ENCODE measurements at places on chromosomes 13 and 19.

DNA sequence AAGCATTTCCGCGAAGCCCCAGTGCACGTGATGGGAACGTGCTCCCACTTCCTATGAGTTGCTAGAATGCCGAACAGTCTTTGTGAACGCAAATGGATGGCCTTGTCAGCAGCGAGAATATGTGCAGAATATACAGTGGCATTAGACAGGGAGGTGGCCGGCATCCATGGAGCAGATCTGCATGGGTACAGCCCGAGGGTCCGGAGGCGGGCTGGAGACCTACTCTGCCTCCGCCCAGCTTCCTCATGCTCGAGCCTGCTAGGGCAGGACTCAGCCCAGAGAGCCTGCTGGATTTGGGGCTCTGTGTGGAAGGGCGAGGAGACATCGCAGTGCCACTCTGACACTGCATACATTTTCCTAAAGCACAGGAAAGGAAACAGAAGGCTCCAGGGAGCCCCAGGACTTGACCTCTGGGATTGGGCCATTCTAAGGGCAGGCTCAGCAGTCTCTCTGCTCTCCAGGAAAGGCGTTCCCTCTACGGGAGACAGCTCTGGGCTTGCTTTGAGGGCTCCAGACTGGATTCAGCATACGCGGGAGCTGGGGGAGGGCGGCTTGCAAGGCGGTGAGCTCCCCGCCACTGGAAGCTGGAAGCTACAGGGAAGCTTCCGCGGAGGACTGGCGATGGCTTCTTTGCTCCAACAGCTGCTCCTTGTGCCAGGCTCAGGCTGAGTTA is 55.9 kb upstream of the UQCRFS1 start:
- no peak for DNase-seq

DNA sequence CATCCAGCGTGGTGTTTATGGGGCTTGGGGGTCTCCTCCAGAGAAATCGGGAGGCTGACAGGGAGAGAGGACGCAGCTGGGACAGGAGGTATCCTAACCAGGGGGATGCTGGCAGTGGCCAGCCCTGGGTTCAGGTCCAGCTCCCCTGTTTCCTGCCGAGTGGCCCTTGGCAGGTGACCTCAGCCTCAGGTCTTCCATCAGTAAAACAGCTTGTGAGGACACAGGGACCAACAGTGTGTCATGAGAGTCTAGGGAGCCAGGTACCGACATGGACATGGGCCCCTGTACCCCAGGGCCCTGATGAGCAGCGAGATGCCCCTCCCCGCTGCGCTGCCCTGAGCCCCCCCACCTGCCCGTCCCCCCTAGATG is 19.6 kb downstream of the EVI5L start:
- DNase-seq, result no peak

- DNase-seq, result no peak
These were observed 349.1 kb downstream of the LIG4 start for GRCh38 chr13:107866032-107866940.

GRCh38 chr13:112495465-112495864 is 92.5 kb downstream of the TUBGCP3 start:
- no peak for DNase-seq

DNA sequence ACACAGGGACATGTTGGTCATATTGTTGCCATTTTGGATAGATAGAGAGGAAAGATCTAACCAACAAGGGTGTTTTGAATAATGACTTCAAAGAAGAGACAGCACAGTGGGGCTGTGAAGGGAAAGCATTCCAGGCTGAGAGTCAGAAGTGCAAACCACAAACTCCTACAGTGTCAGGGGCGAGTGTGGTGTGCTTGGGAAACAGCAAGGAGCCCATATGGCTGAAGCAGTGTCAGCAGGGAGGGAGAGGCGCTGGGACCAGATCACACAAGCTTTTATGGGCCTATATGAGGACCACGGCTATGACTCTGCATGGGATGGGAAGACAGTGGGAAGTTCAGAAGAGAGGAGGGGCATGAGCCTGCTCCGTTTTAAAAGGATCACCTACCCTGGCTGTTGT is 166.4 kb downstream of the MYO16 start:
- DNase-seq, result no peak

DNA sequence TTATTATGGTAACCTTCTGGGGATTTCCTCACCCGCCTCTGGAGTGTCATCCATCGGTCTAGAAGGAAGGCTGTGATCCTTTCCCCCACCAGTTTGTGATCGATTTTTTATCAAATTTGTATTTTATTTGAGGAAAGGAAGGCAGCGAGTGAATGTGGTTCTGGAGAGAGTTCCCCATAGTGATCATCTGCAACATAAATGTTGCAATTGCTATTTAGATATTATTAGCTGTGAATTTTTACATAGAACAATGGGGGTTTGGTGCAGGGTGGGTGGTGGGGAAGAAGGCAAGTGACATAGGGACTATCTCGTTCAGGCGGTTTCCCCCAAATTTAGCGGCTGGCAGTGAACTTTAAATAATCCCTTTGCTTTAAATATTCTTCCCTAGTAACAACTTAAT is 1.2 kb downstream of the CDK8 start:
- no peak for DNase-seq

DNA sequence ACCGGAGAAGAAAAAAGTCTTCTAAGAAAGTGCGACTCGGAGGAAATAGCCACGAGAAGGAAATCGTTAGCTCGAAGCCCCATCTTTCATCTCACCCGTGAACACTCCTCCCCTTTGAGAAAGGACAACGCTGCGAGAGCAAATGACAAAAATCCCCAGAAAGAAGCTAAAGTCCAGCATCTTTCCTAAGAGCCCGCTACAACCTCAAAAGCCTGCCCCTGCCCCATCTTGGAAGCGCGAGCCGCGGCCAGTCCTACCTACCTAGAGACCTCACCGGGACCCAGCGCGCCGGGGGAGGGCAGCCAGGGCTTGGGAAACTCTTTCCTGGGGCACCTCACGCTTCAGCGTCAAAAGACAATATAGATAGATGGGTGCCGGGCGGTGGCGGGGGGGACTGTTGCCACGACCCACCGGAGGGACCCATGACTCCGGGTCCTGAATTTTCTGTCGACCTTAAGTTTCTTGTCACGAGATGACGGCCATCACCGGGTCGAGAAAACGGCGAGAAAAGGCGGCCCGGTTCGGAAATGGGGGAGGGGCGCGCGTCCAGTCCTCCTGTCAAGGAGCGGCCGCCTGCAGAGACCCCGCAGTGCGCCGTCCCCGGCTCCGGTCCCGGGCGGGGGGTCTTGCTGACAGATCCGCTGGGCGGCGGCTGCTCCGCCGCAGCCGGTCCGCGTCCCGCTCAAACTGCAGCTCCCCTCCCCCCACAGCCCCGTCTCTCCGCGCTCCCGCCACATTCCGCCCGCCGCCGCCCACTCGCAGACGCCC is 65.9 kb downstream of the KCNRG start:
- peak; percentile 31 for DNase-seq

DNA sequence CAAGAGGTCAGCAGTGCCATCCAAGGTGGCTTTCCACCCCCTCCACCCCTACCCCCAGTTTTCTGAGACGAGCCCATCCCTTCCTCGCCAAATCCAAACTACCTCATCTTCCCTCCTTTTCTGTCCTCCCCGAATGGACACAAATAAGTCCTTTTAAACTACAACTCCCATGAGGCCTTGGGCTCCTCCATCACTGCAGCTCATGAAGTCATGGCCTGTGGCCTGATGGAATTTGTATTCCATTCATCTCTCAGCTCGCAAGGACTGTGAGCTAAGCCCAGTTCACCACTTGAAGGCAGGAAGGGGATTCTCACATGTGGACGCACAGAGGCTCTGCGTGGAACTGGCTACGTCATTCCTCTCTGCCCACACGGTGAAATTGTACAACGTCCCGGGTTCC is 12.5 kb downstream of the PTPRH start:
- DNase-seq, result peak; percentile 12

GRCh38 chr13:109087916-109088623 is 458.7 kb downstream of the MYO16 start:
- DNase-seq, result no peak

DNA sequence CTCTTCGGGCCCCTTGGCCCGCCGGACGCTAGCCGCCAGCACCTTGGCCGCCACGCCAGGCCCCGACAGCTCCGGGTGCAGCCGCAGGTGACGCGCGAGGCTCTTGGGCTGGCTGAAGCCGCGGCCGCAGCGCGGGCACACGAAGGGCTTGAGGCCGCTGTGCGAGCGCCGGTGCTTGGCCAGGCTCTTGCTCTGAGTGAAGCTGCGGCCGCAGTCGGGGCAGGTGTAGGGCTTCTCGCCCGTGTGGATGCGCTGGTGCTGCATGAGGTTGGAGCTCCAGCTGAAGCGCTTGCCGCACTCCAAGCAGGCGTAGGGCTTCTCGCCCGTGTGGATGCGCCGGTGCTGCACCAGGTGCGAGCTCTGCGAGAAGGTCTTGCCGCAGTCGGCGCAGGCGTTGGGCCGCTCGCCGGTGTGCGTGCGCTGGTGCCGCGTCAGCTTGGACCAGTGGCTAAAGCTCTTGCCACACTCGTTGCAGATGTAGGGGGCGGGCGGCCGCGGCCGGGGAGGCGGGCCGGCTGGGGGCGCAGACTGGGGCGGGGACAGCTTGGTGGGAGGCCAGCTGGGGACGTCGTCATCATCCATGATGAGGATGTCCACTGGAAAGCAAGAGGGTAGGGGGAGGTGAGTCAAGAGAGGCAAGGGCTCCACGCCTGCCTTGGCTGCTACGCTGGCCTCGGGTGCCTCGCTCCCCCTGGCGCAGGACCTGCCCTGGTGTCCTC is 32.4 kb downstream of the ZNF787 start:
- no peak for DNase-seq

GRCh38 chr19:15331419-15332310 is 674 bp downstream of the BRD4 start:
- DNase-seq, result peak; percentile 55

GRCh38 chr13:59178344-59178743 is 985.4 kb downstream of the DIAPH3 start:
- DNase-seq, result no peak

- DNase-seq, result no peak
These were observed 13.0 kb downstream of the TRIP10 start for GRCh38 chr19:6752256-6753177.

DNA sequence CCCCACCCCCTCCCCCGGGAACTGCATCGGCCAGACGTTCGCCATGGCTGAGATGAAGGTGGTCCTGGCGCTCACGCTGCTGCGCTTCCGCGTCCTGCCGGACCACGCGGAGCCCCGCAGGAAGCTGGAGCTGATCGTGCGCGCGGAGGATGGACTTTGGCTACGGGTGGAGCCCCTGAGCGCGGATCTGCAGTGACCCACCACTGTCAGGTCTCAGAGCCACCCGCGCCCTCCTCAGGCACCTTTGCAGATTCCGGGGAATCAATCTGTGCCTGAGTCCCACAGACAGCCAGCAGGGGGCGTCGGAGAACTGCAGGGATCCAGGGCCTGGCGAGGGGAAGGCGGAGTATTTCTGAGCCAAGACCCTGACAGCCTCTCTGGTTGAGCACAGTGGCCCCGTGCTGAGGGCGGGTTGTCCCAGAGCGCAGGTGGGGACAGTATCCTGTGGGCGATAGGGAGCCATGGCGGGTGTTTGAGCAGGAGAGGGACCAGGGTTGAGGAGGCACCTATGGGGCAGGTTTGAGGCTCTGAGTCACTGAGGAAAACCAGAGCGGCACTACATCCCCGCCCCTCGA is 30.4 kb upstream of the CYP4F8 start:
- DNase-seq, result peak; percentile 51

DNA sequence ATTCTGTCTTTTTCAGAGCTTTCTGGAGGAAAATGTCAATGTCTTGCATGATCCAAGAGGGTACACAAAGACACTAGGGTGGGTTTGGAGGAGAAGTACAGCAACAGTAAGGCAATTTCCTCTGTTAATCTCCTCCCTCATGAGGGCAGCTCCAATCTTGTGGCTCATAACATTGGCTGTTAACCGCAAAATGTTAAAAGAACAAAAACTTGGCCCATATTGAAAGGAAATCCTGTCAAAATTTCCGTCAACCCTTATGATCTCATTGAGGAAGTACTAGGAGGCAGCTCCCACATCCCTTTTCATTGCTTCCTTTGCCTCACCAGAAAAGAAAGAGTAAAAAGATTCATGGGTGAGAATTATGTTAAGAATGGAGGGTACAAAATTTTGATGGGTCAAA is 11.6 kb downstream of the OXGR1 start:
- DNase-seq, result no peak

DNA sequence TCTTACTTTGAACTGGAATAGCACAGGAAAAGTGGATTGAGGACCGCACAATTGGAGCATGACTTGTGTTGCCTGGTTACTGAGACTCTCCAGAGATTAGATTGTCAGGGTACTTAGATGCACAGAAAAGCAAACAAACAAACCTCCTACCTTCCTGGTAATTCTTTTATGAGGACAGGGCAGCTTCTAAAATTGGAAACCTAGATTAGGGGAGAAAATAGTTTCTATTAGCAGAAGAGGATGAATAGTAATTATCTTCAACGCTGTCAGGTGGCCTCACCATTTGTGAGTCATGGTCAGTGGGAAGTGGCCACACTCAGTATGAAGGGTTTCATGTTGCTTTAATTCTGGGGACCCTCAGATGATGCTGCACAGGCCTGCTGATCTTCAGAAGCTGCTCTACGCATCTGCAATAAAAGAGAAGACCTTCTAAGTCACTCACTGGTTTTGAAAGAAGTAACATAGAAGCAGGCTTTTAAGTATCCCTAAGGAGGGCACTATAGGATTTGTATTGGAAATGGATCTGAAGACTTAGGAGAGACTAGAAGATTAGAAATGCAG is 106.8 kb downstream of the LACC1 start:
- DNase-seq, result no peak

DNA sequence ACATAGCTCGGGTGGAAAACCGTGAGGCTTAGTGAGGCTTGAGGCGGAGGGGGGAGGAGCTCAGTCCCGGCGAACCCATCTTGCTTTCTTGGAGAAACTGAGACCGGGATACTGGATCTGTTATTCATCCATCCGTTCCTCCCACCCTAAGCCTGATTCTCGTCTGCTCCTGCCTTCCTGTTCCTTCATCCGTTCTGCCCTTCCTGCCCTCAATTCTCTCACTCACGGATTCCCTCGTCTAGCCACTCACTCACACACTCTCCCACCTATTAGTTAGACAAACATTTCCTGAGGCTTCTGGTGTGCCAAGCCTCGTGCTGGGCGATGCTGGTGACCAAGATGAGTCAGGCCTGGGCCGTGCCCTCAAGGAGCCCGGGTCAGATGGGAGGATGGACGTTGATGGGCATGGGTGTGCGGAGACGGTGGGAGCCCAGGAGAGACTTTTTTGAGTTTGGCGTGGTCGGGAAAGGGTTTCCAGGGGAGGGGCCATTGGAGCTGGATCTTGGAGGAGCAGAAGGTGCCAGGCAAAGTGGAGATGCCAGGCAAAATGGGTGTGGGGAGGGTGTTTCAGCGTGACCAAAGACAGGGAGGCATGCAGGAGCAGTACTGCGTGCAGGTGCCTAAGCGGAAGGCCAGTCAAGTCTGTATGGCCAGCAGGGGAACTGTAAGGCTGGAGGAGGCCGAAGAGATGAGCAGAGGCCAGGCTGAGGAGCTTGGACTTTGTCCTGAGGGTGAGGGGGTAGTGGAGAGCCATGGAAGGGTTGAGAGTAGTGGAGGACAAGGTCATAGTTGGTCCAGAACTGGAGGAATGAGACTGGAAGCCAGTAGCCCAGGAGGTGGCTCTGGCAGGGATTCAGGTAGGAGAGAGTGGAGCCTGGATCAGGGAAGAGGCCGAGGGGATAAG is 7.4 kb upstream of the CNFN start:
- DNase-seq, result no peak

DNA sequence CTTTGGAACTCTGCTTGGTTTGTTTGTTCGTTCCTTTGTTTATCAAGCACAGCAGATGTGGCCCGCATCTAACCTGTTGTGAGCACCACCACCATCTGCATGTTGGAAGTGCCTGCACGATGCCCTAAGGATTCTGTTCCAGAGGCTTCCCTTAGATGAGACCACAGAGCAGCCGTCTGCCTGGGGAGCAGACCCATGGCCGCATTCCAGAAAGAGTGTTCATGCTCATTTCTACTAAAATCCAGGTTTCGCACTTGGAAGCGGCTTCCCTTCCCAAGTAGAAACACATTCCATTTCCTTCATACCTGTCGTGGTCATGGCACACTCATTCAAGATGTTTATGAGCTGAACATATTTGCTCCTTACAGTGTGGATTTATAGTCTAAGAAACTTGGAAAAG is 27.2 kb downstream of the COL4A2 start:
- peak; percentile 75 for DNase-seq
